ENCODE measurements at places on chromosomes 2 and 18.
A peak's percentile ranks its signal among the peaks of the same experiment; 100 is the strongest.

- H3K36me3 ChIP-seq = no peaks in the 10 kb centered on the region
- no peak overlapping the region for H3K4me3 ChIP-seq
- peaks cover 20% of the 10 kb centered on the region for H3K27me3 ChIP-seq
- DNase-seq = no peak
- H3K27ac ChIP-seq = no peak overlapping the region
- H3K4me1 ChIP-seq = no peaks in the 10 kb centered on the region
Measured at GRCh38 chr2:231012463-231012862, 16.5 kb downstream of the SPATA3 start.

DNA sequence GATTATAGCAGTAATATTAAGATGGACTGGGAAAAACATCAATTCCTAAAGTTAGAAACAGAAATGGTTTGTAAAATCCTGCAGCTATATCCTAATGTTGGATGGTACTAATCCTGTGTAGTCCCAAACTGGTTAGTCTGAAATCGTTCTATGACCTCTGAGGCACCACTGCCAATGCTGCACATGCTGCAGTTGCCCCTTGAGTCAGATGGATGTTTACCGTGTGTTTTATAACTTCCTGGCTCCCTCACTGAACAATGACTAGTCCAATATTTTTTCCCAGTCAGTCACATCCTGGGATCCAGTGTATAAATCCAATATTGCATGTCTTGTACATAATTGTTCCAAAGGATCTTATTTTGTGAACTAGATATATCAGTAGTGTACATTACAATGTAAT lies 226.7 kb upstream of the PKDCC start:
- H3K27me3 ChIP-seq = peaks cover 8% of the 10 kb centered on the region
- DNase-seq = no peak
- H3K4me3 ChIP-seq = no peak overlapping the region

DNA sequence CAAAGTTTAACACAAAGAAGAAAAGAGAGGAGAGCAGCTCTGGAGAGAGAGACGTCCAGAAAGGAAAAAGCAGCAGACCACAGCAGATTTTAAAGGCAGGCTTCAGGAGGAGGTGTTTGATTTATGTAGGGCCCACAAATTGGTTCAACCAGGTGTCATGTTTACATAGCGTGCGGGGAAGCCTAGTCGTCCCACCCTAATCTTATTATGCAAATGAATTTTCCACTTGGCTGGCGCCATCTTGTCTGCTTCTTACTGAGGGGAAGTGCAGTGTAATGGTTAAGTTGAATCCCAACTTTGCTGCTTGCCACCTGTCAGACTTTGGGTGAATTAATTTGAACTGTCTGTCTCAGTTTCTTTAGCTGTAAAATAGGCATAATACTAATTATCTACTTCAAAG lies 282.4 kb upstream of the CYRIA start:
- no peaks in the 10 kb centered on the region for H3K36me3 ChIP-seq
- peak overlapping the region; percentile 45 for H3K4me3 ChIP-seq
- peak overlapping the region; percentile 78 for H3K27ac ChIP-seq
- no peak for DNase-seq
- H3K27me3 ChIP-seq = no peaks in the 10 kb centered on the region
- H3K4me1 ChIP-seq = peaks cover 33% of the 10 kb centered on the region

DNA sequence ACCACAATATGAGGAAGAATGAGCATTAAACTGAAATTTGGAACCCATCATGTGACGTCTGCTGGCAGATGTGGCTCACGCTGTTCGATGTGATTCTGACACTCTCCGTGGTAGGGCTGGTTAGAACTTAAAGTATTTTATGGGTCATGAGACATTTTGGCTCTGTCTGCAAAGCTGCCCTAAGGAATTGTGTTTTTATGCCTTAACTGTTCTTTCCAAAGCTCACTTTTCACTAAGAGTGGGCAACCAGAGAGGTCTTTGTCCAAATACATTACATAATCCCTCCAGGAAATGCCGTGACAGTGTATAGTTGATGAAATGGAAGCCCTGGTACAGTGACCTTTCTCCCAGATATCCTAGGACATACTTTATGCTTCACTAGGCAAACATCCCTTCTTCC lies 119.1 kb downstream of the AQP4 start:
- H3K4me3 ChIP-seq = no peak overlapping the region
- peaks cover 12% of the 10 kb centered on the region for H3K27me3 ChIP-seq
- H3K36me3 ChIP-seq = no peaks in the 10 kb centered on the region
- DNase-seq = no peak
- no peak overlapping the region for H3K27ac ChIP-seq

- no peak for DNase-seq
- no peaks in the 10 kb centered on the region for H3K36me3 ChIP-seq
- H3K4me1 ChIP-seq = no peaks in the 10 kb centered on the region
- H3K27me3 ChIP-seq = no peaks in the 10 kb centered on the region
- no peak overlapping the region for H3K4me3 ChIP-seq
Measured at GRCh38 chr2:175478096-175478768, 296.7 kb upstream of the ATP5MC3 start.

DNA sequence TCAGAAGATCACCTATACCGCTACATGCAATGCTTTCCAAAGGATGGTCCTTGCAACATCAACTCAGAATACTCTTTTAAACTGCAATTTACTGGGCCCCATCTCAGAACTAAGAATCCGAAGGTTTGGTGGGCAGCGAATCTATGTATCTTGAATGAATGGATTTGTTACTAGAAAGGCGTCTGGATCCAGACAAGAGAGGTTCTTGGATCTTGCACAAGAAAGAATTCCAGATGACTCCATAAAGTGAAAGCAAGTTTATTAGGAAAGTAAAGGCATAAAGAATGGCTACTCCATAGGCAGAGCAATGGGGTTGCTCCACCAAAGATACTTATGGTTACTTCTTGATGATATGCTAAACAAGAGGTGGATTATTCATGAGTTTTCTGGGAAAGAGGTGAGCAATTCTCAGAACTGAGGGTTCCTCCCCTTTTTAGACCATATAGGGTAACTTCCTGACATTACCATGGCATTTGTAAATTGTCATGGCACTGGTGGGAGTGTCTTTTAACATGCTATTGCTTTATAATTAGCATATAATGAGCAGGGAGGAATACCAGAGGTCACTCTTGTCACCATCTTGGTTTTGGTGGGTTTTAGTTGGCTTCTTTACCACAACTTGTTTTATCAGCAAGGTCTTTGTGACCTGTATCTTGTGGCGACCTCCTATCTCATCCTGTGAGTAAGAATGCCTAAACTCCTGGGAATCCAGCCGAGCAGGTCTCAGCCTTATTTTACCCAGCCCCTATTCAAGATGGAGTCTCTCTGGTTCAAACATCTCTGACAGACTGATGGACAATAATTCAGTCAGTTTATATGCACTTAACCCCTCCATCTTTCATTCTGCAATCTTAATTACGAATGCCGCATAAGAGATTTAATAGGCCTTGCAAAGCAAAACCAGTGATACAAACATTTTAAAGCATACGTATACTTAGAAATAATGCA lies 7.5 kb upstream of the RMDN2 start:
- no peak overlapping the region for H3K4me3 ChIP-seq
- peaks cover 3% of the 10 kb centered on the region for H3K27me3 ChIP-seq
- no peak overlapping the region for H3K27ac ChIP-seq
- no peak for DNase-seq
- H3K4me1 ChIP-seq = no peaks in the 10 kb centered on the region

- no peaks in the 10 kb centered on the region for H3K4me1 ChIP-seq
- H3K4me3 ChIP-seq = no peak overlapping the region
- no peaks in the 10 kb centered on the region for H3K27me3 ChIP-seq
- H3K36me3 ChIP-seq = no peaks in the 10 kb centered on the region
Measured at GRCh38 chr2:125979886-125980285, 676.1 kb upstream of the GYPC start.

DNA sequence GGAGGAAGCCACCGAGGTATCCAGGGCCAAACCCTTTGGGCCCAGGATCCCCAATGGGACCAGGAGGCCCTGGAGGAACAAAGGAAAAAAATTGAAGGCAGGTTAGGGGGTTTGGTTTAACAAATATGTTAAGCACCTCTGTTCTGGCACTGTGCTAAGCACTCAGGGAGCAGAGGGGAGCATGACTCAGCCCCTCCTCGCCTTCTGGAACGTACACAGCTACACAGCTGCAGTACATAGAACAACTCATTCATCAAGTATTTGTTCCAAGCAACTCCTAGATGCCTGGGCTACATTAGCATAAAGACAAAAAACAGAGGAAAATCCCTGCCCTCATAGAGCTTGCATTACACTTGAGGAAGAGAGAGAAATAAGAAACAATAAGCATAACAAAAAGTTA lies 153.6 kb downstream of the COL4A4 start:
- H3K4me3 ChIP-seq = no peak overlapping the region
- H3K4me1 ChIP-seq = no peaks in the 10 kb centered on the region
- H3K27ac ChIP-seq = no peak overlapping the region
- H3K27me3 ChIP-seq = no peaks in the 10 kb centered on the region

DNA sequence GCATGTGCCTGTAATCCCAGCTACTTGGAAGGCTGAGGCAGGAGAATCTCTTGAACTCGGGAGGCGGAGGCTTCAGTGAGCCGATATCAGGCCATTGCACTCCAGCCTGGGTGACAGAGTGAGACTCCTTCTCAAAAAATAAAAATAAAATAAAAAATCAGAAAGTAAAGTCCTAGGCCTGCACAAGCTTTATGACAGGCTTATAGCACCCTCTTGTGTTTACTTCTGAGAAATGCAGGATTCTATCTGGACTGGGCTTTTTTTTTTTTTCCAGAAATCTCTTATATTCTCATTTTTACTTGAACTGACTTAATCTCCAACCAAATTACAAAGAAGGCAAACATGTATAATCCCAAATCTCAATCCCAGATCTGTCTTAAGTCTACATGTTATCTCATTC lies 26.1 kb upstream of the REG3G start:
- no peak overlapping the region for H3K4me3 ChIP-seq
- H3K27ac ChIP-seq = no peak overlapping the region
- peaks cover 5% of the 10 kb centered on the region for H3K27me3 ChIP-seq
- H3K36me3 ChIP-seq = no peaks in the 10 kb centered on the region

DNA sequence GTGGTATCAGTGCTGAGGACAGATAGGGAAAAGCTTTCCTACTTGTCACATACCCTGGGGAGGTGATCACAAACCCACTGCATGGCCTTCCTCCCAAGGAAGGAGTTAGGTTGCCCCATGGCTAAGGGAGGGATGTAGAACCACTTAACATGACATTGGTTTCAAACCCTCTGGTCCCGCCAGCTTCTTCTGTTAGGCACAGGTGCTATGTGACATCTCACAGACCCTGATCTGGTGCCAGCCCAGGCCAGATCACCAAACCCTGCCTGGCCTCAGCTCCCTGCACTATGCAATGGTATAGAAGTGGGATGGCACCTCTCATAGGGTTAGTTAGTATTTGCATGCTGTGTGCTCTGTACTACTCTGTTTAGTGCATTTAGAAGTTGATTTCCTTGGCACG lies 58.0 kb downstream of the TCF7L1 start:
- no peak overlapping the region for H3K4me3 ChIP-seq
- H3K4me1 ChIP-seq = no peaks in the 10 kb centered on the region
- no peak for DNase-seq

- no peak overlapping the region for H3K27ac ChIP-seq
- H3K27me3 ChIP-seq = no peaks in the 10 kb centered on the region
- no peak for DNase-seq
- H3K4me1 ChIP-seq = no peaks in the 10 kb centered on the region
Measured at GRCh38 chr2:53103679-53104078, 663.9 kb upstream of the CHAC2 start.

GRCh38 chr2:129712676-129712985 lies 266.8 kb upstream of the RAB6C start:
- no peaks in the 10 kb centered on the region for H3K4me1 ChIP-seq
- no peak overlapping the region for H3K4me3 ChIP-seq
- peaks cover 3% of the 10 kb centered on the region for H3K27me3 ChIP-seq
- DNase-seq = no peak
- no peaks in the 10 kb centered on the region for H3K36me3 ChIP-seq
- H3K27ac ChIP-seq = no peak overlapping the region

- H3K36me3 ChIP-seq = no peaks in the 10 kb centered on the region
- H3K27ac ChIP-seq = no peak overlapping the region
- no peak for DNase-seq
- H3K4me3 ChIP-seq = no peak overlapping the region
Measured at GRCh38 chr2:148554459-148555247, 89.9 kb upstream of the EPC2 start.

- H3K27me3 ChIP-seq = peaks cover 43% of the 10 kb centered on the region
- no peak overlapping the region for H3K27ac ChIP-seq
- H3K36me3 ChIP-seq = peaks cover 2% of the 10 kb centered on the region
- peaks cover 15% of the 10 kb centered on the region for H3K4me1 ChIP-seq
- DNase-seq = peak; percentile 61
Measured at GRCh38 chr2:73175663-73176204, 26.6 kb upstream of the NOTO start.

DNA sequence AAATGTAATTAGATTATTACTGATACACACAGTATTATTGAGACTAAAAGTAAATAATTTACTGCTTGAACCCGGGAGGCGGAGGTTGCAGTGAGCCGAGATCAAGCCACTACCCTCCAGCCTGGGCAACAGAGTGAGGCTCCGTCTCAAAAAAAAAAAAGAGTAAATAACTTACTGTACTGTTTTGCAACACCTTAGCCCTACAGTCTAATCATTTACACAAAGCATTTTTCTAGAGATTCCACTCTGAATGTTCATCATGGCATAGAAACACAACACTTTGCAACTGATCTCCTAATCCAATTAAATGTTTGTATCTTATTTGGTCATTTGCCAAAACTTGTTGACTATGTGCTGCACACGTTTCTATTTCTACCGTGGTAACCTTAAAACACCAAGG lies 23.4 kb upstream of the RMP24 start:
- peaks cover 27% of the 10 kb centered on the region for H3K27me3 ChIP-seq
- DNase-seq = no peak
- peaks cover 8% of the 10 kb centered on the region for H3K4me1 ChIP-seq
- no peaks in the 10 kb centered on the region for H3K36me3 ChIP-seq

DNA sequence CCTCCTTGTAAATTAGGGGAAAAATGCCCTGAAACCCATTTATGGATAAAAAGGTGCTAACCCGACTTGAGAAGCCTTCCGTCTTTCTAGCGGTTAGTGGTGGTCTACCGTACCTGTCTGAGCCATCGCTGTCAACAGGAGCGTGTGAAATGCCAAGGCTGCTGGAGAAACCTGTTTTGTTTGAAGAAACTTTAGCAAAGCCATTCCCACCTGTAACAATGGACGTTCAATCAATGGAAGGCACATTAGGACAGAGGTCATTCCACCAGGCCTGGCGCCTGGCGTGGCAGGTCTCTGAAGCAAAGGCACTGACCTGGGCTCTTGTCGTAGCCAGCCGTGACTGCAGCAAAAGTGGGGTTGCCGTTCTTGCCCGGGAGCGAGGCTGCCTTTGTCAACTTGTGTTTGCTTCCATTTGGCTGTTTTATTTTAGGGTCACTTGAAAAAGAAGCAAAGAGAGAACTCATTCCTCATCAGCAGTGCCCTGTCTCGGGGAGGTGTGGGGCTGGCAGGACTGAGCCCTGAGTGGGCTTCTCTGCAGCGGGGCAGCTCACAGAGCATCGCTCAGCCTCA lies 47.2 kb downstream of the ZAP70 start:
- no peak overlapping the region for H3K27ac ChIP-seq
- H3K4me1 ChIP-seq = no peaks in the 10 kb centered on the region
- no peaks in the 10 kb centered on the region for H3K27me3 ChIP-seq
- DNase-seq = no peak
